ENCODE measurements at places on chromosomes 5 and 9.

GRCh38 chr9:137188086-137188489 is 272 bp downstream of the ANAPC2 start:
- DNase-seq = no peak

GRCh38 chr5:178403956-178404600 is 171.5 kb upstream of the PHYKPL start:
- DNase-seq = no peak

DNA sequence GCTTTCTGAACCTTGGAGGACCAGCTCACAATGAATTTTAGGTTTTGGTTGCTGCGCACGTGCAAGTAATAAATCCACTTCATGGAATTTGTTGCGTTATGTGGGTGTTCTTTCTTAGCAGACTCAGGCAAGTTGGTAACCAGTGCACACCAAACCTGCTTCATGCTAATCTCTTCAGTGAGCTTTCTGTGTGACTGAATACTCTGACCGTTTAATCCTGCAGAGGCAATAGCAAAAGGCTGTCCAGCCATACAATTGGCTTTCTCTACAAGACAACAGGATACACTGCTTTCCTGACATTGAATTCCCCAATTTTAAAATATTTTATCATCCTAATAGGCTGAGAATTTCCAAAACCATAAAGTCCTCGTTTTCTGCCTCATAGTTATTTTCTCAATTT is 10.3 kb downstream of the UGT3A2 start:
- no peak for DNase-seq

DNA sequence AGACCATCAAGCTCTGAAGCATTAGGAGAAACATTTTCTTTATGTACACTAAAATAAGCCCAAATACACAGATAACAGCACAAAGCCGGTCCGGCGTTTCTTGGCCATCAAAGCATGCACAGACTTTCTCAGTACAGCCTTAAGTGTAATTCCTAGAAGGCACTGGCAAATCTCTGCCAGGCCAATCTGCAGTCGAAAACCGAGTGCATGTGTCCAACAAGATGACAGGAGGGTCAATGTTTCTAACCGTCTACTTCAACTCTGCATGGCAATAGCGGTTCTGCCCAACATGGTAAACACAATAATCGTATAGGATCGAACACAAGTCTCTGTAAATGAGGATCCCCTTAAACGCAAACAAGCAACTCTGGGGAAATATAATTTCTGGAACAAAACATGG is 1.1 kb downstream of the ARL15 start:
- DNase-seq = peak; percentile 15

GRCh38 chr5:58481828-58482227 is 9.4 kb upstream of the GAPT start:
- DNase-seq = no peak

DNA sequence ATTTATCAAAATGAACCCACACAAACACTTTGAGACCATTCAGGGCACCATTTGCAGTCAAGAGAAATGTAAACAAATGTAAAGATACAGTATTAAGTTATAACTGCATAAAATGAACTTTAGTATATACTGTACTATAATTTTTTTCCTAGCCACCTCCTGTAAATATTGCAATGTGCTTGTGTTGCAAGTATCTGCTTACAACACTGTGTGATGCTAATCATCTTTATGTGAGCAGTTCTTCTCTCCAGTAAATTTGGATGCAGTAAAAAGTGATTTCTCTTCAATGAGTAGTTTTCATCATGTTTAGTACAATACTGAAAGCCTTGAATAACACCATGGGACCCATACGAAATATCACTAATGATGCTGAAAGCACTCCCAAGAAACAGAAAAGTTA is 9.4 kb downstream of the G3BP1 start:
- DNase-seq = no peak

GRCh38 chr9:134165357-134166315 is 1.3 kb upstream of the RNU6ATAC start:
- peak; percentile 34 for DNase-seq

GRCh38 chr9:117081641-117082317 is 333.1 kb downstream of the ASTN2 start:
- no peak for DNase-seq

GRCh38 chr5:67978171-67978570 is 237.4 kb upstream of the PIK3R1 start:
- DNase-seq = no peak

DNA sequence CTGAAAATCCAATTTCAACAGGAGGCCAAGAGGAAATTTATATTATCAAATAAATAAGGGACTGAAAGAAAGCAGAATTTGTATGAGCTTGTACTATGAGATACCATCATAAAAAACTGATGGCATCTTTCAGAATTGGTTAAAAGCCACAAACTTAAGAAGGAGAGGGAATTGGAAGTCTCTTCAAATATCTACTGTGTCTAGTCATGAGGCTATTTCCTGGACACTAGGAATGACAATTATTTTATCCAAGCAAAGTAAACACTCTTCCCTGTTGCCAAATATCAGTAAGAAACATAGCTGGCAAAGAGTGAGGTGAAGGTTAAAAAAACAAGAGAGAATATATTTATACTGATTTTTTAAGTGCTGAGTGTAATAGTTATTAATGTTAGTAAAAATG is 101.5 kb upstream of the ARRDC3 start:
- no peak for DNase-seq

GRCh38 chr9:134688661-134689320 is 47.2 kb downstream of the COL5A1 start:
- DNase-seq = no peak

- no peak for DNase-seq
Observed at GRCh38 chr5:171810227-171810626, 24.6 kb downstream of the SMIM23 start.
